ENCODE measurements at places on chromosomes 3 and 15.

GRCh38 chr3:13548696-13549622, at the start of gene FBLN2:
FBLN2 (plus strand) TSS chr3:13549125; CDS start chr3:13570356, 21,231 bp downstream.
- no peak for DNase-seq

DNA sequence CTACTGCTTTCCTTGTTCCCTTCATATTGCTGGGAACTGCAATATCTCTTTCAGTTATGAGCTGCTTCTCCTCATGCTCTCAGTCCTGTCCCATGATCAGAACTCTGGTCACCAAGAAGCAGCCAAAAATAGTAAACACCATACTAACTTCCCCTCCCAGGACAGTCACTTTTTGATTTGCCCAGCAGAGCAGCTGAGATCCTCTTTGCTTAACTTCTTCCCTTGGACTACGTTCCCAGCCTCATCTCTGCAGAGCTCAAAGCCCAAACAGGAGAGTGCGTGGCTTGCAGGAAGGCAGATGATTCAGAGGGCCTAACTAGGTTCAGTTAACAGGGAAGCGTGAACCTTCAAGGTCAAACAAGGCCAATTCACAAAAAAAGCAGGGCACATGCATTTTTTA, 153.2 kb downstream of the CTNNB1 start:
- DNase-seq, result no peak

DNA sequence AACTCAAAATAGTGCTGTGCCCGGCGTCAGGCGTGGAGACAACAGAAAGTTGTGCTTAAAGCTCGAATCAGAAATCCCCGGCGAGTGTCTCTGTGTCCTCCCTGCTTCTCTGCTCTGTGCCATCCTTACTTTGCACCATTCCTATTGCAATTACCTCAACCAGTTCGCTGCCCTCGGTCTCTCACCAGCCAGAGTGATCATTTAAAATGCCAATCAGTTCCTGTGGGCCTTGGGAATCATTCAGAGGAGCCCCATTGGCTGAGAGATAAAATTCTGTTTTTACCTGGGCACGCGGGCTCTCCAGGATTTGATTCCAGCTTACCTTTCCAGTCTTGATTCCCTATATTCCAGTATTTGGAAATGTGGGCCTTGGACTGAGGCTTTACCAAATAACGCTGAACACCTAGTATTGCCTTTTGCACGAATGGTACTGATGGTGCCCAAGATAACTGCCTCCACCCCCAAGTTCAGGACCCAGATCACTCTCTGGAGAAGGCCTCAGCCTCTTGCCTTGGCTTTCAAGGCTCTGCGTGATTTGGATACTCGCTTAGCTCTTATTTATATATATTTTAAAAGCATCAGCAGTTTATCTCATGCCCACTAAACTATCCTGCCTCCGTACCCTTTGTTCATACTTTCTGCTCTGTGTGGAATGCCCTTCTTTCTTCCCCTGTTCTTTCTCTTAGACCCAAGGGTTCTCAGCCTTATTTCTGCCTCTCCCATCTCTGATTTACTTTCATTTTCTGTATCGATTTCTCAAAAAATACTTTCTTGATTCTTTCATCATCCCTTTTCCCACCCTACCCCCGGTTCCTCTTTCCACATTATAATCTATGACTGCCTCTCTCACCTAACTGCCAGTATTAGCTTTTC, 863 bp downstream of the PSMA4 start:
- no peak for DNase-seq

- no peak for DNase-seq
Measured at GRCh38 chr3:194272221-194272620, 78.9 kb downstream of the CPN2 start.

- DNase-seq, result peak; percentile 56
Measured at GRCh38 chr3:98602078-98602678, 8.8 kb upstream of the CPOX start.

- DNase-seq, result no peak
Measured at GRCh38 chr3:151871639-151872468, 1.6 kb upstream of the SUCNR1 start.

DNA sequence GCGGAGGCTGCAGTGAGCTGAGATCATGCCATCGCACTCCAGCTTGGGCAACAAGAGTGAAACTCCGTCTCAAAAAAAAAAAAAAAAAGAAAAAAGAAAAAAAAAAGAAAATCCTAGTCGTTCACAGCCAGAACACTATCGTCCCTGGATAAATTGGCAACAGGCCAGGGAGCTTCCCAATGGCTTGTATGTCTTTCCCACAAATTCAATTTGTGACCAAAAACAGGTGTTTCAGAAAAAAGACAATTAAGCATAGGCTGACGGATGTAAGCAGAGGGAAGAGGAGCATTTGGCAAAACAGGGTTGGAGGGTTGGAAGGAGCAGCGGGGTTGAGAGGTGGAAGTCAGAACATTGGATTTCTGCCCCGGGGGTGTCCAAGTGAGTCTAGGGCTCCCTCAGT, 8.5 kb downstream of the EPB42 start:
- no peak for DNase-seq

DNA sequence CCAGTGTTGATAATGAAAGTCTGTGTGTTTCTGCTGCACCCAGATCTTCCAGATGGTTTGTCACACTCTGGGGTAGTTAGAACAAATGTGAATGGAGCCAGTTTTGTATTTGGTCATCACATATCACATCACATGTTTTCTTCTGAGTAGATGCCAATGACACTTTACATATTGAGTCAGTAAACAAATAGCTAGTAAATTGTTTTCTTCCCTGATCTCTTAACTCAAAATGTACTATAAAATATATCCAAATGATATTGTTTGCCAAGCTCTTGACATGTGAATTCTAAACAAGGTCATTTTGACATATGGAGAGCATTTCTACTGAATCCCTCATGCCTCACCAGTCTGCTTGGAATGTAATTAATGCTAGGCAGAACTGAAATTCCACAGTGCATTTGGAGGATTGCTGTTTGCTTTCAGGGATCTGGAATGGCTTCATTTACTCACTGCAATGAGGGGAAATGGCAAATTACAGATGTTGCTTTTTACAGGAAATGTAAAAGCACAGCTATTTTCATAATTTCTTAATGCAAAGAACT, 45.0 kb downstream of the PDHB start:
- no peak for DNase-seq

- no peak for DNase-seq
Measured at GRCh38 chr15:73928241-73928579, 1.9 kb downstream of the LOXL1 start.

DNA sequence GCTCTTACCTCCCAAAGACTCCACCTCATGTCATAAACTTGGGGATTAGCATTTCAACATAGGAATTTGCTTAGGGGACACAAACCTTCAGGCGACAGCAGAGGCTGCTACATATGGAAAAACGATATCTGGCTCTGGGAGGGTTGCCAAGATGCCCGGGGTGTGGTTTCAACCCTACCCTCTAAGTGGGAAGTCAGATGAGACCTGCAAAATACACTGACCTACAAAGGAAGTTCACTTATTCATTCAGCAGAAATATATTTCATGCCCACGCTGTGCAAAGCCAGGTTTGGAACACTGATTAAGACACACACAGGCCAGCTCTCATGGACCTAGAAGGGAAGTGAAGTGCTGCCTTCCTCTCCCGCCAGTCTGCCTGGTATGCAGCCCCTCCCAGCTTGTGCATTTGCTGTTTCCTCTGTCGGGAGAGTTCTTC, 239.3 kb downstream of the FEZF2 start:
- no peak for DNase-seq

GRCh38 chr3:159548675-159549335, 439.8 kb upstream of the IL12A start:
- no peak for DNase-seq

- no peak for DNase-seq
Measured at GRCh38 chr15:85456798-85457197, 76.4 kb downstream of the AKAP13 start.

DNA sequence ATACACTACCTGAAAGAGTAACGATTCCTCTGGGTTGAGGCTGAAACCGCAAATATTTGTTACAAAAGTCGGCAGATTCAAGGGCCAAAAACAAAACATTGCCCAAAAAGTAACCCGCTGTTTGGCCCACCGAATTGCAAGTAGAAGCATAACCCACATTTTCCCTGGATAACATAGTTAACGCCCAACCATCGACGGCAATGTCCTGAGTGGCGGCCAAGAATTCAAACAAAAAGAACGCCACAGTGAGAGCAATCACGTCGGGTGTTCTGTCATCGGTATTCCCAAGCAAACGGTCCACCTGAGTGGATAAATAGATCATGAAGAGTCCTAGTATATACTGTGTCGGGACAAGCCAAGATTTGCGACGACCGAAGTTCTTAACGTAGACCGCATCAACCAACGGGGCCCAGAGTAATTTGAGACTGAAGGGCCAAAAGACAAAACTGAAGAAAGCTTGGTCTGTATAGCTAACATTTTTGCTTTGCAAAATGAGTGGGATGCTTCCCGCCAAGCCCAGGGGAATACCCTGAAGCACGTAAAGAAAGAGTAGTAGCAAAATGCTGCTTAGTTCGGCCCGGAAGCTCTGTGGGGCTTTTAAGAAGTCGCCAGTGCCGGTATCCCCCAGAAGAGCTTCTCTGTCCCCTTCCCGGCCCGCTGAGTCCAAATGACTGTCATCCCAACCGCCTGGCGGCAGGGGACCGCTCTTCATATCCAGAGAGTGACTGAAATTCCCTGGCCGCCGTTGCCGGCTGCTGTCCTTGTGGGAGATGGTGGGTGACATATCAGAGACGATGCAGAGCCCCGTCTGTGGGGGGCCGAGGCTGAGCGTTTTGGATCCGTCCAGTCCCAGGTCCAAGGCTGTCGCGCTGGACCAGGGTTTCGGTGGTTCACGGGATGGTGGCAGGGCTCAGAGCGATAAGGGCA, 750 bp downstream of the SLC33A1 start:
- peak; percentile 12 for DNase-seq

DNA sequence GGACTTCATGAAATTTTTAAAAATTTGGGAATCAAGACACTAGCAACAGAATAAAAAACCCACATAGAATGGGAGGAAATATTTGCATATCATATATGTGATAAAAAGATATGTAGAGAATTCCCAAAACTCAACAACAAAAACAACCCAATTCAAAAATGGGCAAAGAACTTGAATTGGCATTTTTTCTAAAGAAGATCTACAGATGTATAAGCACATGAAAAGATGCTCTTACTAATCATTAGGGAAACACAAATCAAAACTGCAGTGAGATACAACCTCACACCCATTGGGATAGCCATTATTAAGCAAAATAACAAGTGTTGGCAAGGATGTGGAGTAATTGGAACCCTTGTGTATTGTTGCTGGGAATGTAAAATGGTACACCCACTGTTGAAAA, 10.1 kb downstream of the LCTL start:
- DNase-seq, result no peak

DNA sequence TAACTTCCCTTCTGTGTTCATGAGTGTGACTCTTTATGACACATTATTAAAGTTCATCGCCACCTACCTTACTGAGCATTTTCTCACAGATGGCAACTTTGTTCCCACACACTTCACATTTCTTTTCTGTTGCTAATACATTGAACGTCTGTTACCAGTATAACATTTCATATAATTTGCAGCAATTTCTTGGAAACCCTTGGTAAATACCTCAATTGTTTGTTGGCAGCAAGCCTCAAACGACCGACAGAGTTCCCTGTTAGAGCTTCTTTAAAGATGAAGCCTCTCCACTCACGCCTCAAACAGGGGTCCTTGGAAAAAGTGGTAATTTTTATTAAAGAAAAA, 3.2 kb upstream of the CHSY1 start:
- DNase-seq, result no peak

GRCh38 chr3:112782491-112782890, 64.2 kb downstream of the CD200R1L start:
- DNase-seq, result no peak

DNA sequence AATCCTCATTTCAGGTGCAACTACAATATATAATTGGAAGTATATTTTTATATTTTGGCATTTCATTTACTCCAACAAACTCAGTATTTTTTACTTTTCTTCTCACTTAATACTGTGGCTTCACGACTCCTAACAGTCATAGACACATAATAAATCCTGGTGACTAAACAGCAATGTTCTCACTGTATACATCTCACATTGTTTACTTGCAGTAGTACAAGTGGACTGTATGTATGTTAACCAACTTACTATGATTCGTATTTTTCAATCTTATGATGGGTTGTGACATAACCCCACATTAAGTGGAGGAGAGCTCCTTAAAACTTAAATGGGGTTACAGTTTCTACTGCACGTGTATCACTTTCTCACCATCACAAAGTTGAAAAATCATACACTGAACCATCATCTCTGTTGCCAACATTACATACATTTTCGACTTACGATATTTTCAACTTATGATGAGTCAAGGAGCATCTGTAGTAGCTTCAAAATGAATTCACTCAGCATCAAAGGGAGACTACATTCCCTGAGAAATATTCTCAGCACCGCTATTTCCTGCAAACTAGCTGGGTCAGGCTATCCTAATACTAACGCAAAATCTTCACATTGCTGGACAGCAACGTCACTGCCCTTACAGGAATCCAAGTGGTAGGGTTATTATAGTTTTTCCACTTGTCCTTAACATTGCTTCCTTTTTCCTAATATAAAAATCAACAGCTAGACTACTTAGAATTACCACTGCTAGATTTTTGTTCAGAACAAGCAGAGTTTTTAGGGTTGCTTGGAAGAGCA, 7.3 kb downstream of the ADAM10 start:
- DNase-seq, result no peak
